CD4-positive, alpha-beta T cell treated with Interleukin-17A for 1 hour (primary cell): ENCODE measurements at places on chromosomes 16 and 17.

DNA sequence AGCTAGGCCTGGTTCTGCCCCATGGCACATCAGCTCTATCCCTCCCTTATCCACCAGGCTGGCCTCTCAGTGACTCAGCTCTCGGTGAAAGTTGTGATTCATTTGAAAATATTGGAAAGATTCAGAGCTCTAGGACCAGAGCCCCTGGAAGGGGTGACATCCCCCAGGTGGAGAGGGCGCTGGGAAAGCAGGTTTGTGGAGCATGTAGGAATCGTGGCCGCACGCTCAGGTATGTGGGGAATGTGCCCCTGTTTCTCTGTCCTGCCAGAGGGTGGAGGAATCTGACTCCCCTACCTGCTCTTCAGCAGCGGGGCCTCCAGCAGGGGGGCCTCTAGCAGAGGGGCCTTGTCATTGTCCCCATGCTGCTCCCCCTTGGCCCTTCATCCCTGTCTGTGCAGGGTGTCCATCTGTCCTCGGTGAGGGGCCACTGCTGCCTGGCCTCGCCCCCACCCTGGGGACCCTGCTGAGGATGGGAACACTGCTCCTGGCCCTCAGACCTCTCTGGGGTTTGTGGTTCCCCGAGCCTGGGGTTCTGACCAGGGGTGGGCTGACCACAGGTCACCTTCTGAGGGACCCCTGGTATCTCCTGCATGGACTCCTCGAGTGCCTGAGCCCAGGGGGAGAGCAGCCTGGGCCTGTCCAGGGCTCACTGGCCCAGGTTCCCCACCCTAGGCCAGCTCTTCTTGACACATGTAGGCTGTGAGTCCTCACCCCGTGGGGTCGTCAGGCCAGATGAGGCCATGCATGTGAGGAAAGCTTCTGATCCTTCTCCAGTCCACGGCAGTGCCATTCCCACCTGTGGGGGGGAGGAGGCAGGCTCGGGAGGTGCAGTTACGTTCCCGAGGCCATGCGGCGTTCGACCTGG lies 47.5 kb downstream of the NT5M start:
- DNase-seq, result no peak

GRCh38 chr16:73054498-73054812 lies 6.5 kb upstream of the ZFHX3 start:
- no peak for DNase-seq

GRCh38 chr17:62206550-62206949 lies 141.5 kb upstream of the MED13 start:
- no peak for DNase-seq

DNA sequence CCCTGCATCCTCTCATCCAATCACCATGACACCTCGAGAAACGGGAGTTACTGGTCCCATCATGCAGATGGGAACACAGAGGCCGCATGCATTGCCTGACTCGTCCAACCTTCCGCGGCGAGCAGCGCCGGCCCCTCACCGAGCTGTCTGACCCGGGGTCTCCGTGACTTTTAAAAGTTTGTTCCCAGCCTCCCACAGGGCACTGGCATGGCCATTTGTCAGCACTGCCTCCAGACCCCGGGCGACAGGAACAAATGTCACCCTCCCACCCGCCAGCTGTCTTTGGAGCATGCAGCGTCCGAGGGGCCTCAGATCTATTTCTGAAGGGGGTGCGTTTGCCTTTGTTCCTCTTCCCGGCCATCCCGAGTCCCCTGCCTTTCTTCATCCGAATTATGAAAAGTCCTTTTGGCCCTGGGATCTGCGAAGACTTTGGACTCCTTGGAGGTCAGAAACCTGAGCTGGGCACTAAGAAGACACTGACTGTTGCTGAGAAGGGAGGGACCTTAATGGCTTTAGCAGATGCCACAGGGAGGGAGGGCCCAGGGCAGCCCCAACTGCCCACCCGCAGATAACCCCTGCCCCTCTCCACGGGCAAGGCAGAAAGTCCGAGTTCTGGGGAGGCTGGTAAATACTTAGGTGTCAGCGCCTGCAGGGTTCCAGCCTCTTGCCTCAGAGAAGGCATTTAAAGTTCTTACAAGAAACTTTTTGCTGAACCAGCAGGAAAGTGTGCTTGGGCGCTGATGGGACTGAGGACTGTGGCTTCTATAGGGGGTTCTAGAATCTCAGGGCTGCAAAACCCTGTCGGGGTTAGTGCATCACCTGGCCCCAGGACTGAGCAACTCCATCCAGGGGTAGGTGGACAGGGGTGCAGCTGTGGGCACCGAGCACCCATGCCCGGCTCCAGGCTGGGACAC lies 348.1 kb downstream of the FOXL1 start:
- no peak for DNase-seq

DNA sequence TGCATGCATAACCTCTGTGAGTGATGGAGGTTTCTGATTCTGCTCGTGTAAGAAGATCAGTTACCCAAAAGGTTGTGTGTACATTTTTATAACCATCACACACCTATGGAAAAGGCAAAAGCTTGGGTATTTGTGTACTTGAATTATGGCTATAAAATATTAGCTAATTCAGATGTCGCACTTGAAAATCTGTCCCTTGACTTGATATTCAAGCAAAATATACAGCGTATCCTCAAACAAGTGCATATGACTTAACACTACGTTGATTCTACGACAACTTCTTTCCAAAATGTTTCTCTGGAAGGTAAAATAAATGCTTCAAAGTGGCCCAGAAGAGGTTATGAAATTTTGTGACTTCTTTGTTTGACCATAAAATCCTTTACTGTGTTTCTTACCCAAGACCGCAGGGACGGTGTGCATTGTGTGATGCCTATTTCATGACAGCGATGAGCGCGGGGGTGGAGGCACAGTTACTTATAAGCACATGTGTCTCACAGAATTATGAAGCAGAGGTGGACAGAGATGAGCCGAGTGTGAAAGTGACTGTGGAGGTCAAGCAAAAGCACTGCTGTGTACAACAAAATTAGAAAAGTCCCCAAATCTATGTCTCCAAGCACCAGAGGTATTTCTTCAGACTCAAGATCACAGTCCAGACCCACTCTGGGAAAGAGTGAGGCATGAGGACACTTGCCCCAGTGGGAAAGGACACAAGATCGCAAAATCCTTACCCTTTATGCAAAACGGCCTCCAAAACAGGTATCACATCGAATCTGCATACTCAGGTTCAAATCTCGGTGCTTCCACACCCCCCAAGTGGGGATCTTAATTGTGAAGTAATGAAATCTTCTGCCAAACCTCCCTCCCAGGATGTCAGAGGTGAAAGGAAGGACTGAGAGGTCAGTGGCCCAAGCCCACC lies 4.1 kb upstream of the HOXB9 start:
- no peak for DNase-seq

GRCh38 chr16:49478107-49478506 lies 104.5 kb downstream of the C16orf78 start:
- no peak for DNase-seq

- no peak for DNase-seq
Observed at GRCh38 chr17:20203761-20204263, 194.7 kb downstream of the SPECC1 start.

GRCh38 chr17:29855686-29856085 lies 74.3 kb downstream of the SSH2 start:
- no peak for DNase-seq

- no peak for DNase-seq
Observed at GRCh38 chr16:7025616-7026190, 306.9 kb upstream of the RBFOX1 start.

- DNase-seq, result no peak
Observed at GRCh38 chr16:56340416-56340815, 84.9 kb downstream of the AMFR start.
